Fibroblast of skin of abdomen (primary cell): ENCODE measurements at places on chromosomes 1 and 21.

GRCh38 chr1:169933984-169934725, 40.5 kb upstream of the SCYL3 start:
- DNase-seq, result peak; percentile 69

DNA sequence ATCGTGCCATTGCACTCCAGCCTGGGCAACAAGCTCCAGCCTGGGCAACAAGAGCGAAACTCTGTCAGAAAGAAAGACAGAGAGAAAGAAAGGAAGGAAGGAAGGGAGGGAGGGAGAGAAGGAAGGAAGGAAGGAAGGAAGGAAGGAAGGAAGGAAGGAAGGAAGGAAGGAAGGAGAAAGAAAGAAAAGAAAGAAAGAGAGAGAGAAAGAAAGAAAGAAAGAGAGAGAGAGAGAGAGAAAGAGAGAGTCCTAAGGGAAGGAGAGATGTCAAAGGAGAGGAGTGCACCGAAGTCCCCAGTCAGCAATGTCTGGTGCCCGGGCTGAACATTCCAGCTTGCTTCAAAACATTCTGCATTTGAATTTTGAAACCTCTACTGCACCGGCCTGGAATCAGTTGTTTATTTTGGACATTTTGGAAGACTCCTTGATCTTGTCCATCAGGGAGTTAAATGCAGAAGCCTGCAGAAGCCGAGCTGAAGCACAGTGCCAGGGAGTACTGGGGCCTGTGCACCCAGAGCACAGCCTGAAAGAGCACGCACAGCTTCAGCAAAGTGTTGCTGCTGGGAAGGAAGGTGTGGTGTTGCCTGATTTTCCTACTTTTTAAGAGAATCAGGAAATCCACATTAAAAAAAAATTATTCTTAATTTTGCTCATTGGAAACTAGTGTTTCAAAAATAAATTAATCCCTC, 3.7 kb upstream of the IGSF3 start:
- no peak for DNase-seq

DNA sequence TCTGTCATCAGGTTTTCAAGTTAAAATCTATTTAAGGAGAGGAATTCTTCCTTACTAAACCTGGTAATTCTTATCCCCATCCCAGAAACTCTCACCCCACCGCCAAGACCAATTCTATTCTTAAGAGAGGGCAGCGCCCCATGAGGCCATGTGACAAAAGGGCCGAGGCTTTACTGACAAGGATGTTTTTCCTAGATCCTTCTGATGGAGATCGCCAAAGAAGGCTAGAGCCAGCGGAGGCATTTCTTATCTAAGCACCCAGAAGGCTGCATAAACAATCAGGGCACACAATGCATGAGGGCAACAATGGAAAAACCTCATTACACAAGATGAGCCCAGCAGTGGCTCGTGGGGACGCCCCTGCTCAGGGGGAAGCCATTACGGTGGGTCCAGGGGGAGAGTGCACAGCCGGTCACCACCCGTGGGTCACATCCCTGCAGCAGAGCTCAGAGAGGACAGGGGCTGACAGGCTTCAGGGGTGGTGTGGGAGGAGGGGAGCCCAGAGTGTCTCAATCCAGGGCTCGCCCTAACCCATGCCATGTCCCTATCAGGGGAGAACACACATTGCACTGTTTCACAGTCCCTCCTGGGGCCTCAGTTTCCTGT, 88.7 kb downstream of the ITPKB start:
- DNase-seq, result no peak

- DNase-seq, result no peak
Observed at GRCh38 chr1:17420391-17420918, 19.0 kb downstream of the RCC2 start.

- DNase-seq, result no peak
Observed at GRCh38 chr1:162192306-162192678, 122.8 kb downstream of the NOS1AP start.

GRCh38 chr1:46687093-46687659, 15.5 kb downstream of the TEX38 start:
- DNase-seq, result peak; percentile 72

DNA sequence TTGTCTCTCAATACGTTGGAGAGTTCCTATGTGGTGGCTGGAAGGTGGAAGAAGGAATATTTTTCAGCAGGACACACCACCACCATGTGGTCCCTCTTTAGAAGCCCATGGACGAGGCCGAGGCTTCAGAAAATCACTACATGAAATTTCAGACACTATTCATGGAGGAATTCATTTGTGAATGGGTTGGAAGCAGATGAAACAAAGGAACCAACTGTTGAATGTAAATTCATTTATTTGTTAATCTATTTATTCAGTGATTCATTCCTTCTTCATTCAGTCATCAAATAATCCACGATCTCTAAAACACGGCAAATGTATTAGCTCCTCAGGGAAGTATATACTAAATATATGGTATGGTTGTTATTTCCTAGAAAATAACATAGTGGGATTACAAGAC, 12.2 kb downstream of the SLC35F3 start:
- peak; percentile 30 for DNase-seq

- peak; percentile 97 for DNase-seq
Observed at GRCh38 chr1:24416666-24417391, 1.2 kb downstream of the NIPAL3 start.

DNA sequence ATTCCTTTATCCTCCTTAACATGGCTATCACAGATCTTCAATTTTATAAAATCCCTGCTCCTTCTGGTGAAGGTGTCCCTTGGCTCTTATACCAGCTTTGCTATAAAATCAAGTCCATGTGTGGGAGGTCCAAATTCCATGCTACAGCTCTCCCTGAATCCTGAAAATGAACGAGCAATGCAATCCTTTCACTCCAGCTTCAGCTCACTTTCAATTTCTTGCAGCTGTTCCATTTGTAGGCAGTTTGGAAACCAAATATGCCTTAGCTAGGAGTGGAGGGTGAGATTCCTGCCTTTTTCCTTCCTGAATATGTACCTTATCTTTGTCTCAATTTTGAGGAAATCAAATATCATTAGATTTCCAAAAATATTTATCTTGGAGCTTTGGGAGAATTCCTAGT, 402.6 kb downstream of the TTLL7 start:
- DNase-seq, result peak; percentile 39

DNA sequence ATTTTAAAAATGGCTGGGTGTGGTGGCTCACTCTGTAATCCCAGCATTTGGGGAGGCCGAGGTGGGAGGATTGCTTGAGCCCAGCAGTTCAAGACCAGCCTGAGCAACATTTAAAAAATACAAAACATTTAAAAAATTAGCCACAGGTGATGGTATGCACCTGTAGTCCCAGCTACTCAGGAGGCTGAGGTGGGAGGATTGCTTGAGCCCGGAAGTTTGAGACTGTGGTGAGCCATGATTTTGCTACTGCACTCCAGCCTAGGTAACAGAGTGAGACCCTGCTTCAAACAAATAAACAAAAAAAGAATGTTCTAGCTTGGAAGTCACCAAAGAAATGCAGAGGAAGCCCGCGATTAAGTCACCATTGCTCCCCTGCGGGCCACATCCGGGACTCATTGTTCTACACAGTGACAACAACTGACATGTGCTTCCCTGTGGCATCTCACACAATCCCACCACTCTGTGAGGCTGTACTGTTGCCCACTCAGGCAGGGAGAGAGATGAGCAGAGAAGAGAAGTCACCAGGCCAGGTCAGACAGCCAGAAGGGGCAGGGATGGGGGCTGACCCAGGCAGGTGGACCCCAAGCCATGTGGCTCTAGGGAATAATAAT, 18.4 kb upstream of the SPATC1L start:
- DNase-seq, result no peak

GRCh38 chr1:3551290-3551678, 60.0 kb downstream of the MEGF6 start:
- no peak for DNase-seq

DNA sequence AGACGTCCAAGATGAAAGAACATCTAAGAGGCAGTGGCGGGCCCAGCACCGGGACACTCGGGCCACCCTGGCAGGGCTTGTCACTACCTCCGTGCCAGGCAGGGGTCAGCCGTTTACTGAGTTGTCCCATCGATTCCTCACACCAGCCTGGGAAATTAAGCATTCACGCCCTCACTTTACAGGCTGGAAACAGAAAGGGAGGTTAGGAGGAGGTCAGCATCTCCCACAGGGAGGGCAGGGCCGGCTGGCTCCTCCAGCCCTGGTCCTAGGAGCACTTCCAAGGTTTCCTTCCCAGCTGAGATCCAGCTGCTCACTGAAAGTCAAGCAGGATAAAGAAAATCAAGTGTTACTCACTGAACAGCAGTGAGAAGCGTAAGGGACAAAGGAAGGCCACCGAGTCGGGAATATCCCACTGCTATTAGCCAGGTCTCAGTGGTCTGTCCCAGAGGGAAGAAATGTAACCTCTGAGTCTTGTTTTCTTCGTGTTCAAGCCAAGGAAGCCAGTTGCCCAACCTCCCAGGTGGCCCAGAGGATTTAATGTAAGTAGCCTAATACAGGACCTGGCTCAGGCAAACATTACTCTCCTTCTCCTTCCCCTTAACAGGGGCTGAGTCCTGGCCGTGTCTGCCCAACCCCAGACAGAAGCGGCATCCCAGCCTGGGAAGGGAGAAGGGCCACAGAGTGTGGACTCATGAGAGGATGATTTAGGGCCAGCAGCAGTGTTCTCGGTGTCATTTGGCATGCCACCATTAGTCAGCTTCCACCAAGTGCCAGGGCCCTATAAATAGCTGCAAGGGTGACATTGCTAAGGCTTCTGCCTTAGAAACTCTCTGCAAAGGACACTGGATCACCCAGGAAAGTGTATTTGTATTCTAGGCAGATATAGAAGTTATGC, 203.1 kb upstream of the GALNT2 start:
- no peak for DNase-seq

DNA sequence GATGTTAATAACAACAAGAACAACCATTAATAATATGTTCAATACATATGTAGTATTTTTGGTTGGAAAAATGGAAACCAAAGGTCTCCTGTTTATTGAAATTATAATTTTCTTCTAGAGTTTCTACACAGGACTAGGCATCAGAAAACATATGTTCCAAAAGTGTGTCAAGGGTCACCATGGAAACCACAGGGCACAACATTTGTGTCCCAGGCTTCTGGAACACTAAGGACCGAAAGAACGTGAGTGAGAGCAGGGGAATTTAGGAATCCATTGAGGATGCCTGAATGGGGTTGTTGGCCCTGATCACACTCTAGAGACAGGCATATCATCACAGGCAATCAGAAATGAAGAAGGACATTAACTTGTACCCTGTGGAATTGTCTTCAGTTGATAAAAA, 7.5 kb upstream of the CDC14A start:
- no peak for DNase-seq

GRCh38 chr1:168918860-168919741, 187.4 kb upstream of the ATP1B1 start:
- DNase-seq, result no peak

- no peak for DNase-seq
Observed at GRCh38 chr1:226846786-226847185, 23.6 kb upstream of the PSEN2 start.
